ENCODE measurements at places on chromosomes 12 and 14. TPM values are rescaled to one million over a fixed set of nuclear protein-coding genes. Genes with fewer than 3 reads are reported as not detected.

The TCL1B gene
- not detected for total RNA-seq

The FERMT2 gene
- 423 TPM for total RNA-seq

The SYNJ2BP gene
- 25.8 TPM for total RNA-seq

The MYBPC1 gene
- total RNA-seq, result not detected

The CAPZA3 gene
- not detected for total RNA-seq

The SMCO2 gene
- not detected for total RNA-seq

Data from chondrocyte (in vitro differentiated cells).